ENCODE measurements at places on chromosomes 12 and 14.

DNA sequence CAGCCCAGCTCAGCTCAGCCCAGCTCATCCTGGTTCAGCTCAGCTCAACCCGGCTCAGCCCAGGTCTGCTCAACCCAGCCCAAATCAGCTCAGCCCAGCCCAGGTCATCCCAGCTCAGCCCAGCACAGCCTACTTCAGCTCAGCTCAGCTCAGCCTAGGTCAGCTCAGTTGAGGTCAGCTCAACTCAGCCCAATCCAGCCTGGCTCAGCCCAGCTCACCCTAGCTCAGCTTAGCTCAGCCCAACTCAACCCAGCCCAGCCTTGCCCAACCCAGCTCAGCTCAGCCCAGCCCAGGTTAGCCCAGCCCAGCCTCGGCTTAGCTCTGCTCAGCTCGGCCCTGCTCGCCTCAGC lies 332.3 kb downstream of the TMEM121 start:
- no peak for DNase-seq

- no peak for DNase-seq
Observed at GRCh38 chr12:5910790-5911548, 34.1 kb downstream of the ANO2 start.

DNA sequence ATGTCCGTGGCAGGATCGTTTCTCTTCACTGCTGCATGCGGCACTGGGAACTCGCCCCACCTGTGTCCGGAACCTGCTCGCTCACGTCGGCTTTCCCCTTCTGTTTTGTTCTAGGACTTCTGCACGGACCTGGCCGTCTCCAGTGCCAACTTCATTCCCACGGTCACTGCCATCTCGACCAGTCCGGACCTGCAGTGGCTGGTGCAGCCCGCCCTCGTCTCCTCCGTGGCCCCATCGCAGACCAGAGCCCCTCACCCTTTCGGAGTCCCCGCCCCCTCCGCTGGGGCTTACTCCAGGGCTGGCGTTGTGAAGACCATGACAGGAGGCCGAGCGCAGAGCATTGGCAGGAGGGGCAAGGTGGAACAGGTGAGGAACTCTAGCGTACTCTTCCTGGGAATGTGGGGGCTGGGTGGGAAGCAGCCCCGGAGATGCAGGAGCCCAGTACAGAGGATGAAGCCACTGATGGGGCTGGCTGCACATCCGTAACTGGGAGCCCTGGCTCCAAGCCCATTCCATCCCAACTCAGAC lies 1.2 kb downstream of the FOS start:
- no peak for DNase-seq

GRCh38 chr12:98758331-98758730 lies 113.2 kb downstream of the APAF1 start:
- DNase-seq, result no peak

GRCh38 chr12:106132175-106133135 lies 6.3 kb downstream of the NUAK1 start:
- DNase-seq, result no peak

GRCh38 chr12:40153432-40153831 lies 47.6 kb upstream of the SLC2A13 start:
- DNase-seq, result no peak

DNA sequence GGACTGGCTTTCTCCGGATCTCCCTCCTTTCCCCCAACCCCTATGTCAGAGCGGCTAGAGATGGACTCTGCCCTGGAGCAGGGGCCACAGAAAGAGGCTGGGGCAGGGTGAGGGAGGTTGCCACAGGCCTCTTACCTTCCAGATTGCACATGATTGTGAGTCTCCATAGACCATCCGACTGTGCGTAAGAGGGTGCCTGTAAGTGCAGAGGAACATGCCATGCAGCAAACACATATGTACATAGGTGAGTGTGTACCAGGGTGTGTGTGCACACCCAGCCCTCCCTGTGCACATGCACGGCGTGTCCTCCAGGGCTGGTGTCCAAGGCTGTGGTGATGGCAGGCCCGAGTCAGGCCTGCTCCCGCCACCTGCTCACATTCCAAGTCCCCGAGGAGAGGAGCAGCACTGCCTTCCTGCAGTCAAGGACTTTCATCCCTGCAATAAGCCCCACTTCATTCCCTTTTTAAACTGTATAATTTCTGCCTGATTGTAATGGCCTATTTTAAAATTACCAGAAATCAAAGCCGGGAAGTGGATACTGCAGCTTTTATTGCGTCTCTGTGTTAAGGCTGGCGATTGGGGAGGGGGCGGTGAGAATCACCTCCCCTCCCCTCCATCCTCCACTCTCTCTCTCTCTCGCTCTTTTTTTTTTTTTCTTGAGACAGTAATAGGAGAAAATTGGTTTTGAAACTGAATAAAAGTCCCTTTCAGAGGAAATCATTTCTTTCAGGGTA lies 28.5 kb downstream of the FAM222A start:
- DNase-seq, result no peak

DNA sequence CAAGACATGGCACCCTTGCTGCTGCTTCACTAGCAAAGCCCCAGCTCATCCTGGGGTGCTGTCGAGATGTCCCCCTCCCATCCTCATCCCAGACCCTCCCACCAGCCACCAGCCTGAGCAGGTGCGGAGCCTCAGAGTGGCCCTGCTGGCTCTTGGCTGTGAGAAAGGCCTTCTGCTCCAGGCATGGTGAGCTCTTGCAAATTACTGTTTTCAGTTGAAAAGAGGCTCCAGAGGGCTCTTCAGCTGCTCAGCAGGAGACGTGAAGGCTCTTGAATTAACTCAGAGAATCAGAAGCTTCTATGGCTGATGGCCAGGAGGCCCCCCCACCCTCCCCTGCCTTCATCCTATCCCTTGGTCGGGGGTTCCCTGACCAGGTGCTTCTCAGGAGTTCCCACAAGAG lies 44.1 kb downstream of the WSCD2 start:
- no peak for DNase-seq

DNA sequence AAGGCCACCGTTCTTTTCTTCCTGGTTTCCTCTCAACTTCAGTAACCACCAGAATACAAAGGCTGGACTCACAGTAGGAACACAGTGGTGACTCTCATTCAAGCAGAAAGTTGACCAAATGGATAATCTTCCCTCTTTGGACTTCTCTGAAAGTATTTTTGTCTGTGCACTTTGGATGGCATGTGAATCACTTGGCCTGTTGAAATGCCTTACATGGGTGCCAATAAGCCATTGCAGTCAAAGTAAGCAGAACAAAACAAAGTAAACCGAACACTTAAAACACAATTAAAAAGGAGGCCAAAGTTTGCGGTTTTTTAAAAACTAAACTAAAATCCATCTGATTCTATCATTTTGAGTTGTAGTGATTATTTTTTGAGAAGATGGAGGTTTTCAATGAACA lies 370.1 kb upstream of the DDHD1 start:
- DNase-seq, result no peak

DNA sequence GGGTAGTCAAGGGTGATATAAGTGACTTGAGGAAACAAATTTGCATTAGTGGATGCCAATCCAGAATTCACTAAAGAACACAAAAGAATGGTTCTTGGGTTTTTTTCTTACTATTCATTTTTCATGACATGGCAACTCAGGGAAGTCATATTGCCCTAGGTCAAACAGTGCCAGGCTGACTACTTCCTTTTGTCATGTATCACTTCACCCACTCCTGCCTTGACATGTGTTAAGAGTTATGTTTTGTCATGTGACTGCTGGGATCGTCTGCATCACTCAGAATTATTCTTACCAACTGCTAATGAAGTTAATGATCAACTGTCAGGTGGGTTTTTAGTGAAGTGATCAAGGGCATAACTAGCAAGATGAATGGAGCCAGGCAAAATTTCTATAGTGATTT lies 74.2 kb downstream of the PRORP start:
- no peak for DNase-seq

DNA sequence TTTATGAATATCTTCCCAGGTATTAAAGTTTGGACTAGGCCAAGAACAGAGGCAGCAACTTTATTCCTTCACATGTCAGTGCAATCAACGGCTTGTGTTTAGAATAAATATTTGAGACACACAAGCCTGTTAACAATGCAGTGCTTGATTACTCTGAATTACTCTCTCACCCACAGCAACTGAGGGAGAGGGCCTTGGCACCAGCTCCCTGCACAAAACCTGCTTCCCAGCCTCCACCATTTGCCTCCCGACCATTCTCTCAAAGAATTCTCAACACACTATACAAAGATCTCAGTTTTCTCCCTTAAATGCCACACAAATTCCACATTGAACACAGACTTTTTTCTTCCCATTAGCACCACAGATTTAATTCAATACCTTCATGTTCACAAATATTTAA lies 77.0 kb downstream of the STON2 start:
- no peak for DNase-seq

DNA sequence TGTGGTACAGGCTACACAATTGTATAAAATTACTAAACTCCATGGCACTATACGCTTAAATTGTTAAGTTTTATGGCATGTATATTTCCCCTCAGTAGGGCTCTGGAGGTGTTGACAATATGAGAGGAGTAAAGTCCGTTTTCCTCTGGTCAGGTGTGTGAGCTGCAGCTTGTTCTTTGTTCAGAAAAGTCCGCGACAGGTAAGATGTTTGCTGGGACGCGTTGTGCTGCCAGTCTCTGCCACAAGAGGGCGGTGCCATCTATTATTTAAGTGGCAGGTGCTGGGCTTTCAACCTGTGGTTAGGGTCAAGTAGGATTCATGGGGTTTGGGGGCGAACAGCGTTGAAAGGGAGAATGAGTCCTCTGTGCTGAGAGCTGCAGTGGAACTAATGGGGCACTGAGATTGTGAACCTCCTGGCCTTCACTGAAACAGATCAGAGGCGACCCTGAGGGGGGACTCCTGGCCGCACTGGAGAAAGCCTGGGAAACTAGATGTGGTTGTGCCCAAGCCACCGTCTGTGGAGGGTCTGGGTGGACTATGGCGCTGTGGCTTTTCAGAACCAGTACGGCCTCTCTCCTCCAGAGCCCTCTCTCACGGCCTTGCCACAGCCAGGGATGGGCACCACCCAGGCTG lies 179.0 kb downstream of the SLC15A4 start:
- DNase-seq, result no peak

DNA sequence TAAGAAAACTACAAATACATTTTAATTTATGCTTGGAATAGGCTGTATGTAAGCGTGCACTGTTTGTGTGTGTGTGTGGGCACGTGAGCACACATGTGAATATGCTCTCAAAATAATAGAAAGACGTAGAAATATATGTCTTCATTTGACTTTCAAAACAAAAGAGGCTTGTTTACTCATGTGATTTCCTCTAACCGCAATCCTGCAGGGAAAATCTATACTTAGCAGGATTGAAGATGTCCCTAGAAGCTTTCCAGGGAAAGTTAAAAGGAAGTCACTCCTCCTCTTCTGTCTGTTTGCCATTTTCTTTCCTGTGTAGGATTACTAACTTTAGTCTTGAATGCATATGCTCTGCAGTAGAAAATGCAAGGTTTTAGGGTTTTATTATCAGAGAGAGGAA lies 404.7 kb downstream of the MDGA2 start:
- no peak for DNase-seq

GRCh38 chr12:129296671-129297070 lies 443.4 kb downstream of the GLT1D1 start:
- DNase-seq, result no peak

- no peak for DNase-seq
Observed at GRCh38 chr12:22798116-22798515, 173.1 kb downstream of the ETNK1 start.

- DNase-seq, result no peak
Observed at GRCh38 chr12:129152351-129153104, 299.2 kb downstream of the GLT1D1 start.

DNA sequence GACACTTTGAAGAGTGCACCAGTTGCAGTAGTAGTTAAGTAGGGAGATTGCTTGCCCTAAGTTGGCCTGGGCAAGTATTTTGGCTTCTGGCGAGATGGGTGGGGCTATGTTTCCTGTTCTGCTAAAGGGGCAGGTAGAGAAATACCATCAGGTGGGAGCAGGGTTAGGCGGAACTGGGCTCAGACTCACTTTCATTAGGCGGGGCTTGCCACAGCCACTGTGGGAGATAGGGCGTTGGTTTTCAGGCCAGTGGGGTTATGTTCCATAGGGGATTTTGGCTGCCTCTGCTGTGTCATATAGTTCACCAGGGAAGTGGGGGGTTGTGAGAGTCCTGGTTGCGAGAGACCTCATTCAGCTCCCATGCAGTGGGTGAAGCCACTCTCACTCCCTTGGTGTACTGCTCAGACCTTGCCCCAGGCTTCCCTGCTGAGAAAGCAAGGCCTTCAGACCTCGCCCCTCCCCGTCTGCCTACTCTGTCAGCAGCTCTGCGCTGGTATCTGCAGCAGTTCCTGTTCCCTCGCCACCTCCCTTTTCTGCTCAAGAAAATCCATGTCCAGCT lies 43.3 kb downstream of the AEBP2 start:
- no peak for DNase-seq

GRCh38 chr12:132256646-132257045 lies 72.7 kb downstream of the GALNT9 start:
- no peak for DNase-seq

DNA sequence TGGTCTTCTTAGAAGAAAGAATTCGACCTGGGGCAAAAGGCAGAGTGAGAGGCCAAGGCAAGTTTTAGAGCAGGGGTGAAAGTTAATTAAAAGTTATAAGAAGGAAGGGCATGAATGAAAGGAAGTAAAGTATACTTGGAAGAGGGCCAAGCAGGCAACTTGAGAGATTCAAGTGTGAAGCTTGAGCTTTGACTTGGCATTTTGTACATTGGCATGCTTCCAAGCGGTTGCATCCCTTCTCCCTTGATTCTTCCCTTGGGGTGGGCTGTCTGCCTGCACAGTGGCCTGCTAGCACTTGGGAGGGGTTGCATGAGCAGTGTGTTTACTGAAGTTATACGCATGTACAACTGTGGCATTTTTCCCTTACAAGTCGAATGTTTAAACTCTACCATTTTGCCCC lies 74.8 kb upstream of the MGAT4C start:
- DNase-seq, result no peak

DNA sequence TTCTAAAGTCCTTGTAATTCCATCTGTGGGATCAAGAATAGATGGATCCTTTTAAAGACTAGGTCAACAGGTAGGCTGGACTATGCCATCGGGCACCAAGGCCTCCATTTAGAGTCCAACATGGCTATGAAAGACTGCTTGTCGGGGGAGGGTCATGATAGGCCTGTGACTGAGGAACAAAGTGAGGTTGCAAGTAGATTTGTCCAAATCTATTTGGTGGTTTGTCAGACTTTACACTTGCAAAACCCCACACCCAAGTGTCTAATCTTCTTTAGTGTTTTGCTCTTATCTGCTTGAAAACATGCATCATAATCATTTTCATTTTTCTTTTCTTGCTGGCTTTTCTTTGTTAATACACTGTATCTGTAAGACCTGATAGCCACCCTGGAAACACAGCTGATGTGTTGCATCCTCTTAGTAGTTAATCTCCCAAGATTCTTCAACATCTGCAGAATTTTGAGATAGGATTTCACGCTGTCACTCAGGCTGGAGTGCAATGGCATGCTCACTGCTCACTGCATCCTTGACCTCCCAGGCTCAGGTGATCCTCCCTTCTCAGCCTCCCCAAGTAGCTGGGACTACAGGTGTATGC lies 50.3 kb downstream of the TDP1 start:
- no peak for DNase-seq

GRCh38 chr12:101299931-101300330 lies 20.0 kb downstream of the UTP20 start:
- DNase-seq, result no peak

- DNase-seq, result no peak
Observed at GRCh38 chr12:119052001-119052400, 70.7 kb downstream of the SRRM4 start.

GRCh38 chr12:108531929-108532848 lies 17.1 kb downstream of the FICD start:
- DNase-seq, result no peak
